Activated T-helper 2 cell treated with anti-CD3 and anti-CD28 coated beads, Interferon-gamma antibody, Interleukin-2, Interleukin-4, amounts not matched to agents 10 μg/mL and 5 μg/mL and 100 μg/mL, durations not matched to agents 14 hours and 24 hours and 36 hours (primary cell): ENCODE measurements at places on chromosomes 1 and 21. TPM values are rescaled to one million over a fixed set of nuclear protein-coding genes. Genes with fewer than 3 reads are reported as not detected.

DNA sequence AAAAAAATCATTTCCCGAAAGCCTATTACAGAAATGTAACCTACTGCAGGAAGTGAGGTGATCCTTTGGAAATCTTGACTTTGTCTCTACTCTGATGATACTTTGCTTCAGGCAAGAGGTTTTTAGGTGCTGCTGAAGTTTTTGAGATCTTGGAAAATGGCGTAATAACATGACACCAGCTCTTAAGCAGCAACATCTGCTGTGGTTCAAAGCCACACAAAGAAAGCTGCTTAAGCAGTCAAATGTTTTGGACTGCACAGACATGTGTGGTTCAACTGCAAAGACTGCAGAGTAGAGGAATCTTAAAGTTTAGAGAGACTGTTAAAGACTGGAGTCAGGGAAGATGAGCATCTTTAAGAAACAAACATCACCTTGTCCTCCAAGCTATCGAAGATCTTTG lies 139.0 kb downstream of the RASAL2 start:
- DNase-seq, result no peak

GRCh38 chr1:117176579-117176978 lies 34.1 kb downstream of the VTCN1 start:
- no peak for DNase-seq

FMO5 gene
- 0.09 TPM in 2 replicates for total RNA-seq

ANKRD34A gene
- 4.1 TPM in 2 replicates for total RNA-seq
